Stimulated activated CD8-positive, alpha-beta memory T cell treated with anti-CD3 and anti-CD28 coated beads, Interleukin-2, amount 100 ng/mL, for 48 hours (primary cell): ENCODE measurements at places on chromosomes 12 and 14.

DNA sequence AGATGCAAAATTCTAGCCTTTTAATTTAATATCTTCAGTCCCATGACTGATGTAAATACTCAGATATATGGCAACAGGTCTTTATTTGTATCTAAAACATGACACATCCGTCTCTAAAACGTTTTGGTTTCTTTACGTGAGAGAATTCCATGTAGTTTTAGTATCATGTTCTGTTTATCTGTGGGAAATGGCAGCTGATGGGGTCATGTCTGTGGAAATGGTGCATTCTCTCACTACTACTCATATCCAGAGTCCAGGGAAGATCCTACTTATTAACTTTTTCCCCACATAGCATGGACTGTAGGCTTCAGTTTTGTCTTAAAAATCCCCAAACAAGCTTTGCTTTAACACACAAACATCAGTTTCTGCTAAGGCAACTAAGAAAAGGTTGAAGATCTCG is 53.8 kb downstream of the SPTLC2 start:
- no peak for DNase-seq

GRCh38 chr12:105330283-105330930 is at the start of gene C12orf75:
Gene C12orf75 (plus strand): TSS chr12:105330691. CDS start chr12:105330892, 201 bp downstream.
- peak; percentile 86 for DNase-seq

GRCh38 chr12:52788192-52788875 is 7.6 kb downstream of the KRT3 start:
- DNase-seq = no peak

DNA sequence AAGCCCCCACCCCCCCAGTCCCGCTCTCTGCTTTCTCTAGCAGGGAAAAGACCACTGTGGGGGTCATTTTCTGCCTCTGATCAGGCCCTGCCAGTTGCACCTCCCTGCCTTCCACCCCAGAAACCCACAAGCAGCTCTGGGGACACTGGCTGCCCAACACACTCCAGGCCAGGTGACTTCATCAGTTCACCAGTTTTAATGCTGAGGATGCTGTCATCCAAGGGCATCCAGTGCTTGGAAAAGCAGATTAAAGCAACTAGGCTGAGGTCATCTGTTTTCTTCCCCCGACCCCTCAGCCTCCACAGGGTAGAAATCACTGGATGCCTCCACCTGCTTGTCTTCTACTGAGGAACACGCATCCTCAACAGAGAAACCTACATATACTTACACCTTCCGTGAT is 282.4 kb downstream of the DPF3 start:
- DNase-seq = no peak

DNA sequence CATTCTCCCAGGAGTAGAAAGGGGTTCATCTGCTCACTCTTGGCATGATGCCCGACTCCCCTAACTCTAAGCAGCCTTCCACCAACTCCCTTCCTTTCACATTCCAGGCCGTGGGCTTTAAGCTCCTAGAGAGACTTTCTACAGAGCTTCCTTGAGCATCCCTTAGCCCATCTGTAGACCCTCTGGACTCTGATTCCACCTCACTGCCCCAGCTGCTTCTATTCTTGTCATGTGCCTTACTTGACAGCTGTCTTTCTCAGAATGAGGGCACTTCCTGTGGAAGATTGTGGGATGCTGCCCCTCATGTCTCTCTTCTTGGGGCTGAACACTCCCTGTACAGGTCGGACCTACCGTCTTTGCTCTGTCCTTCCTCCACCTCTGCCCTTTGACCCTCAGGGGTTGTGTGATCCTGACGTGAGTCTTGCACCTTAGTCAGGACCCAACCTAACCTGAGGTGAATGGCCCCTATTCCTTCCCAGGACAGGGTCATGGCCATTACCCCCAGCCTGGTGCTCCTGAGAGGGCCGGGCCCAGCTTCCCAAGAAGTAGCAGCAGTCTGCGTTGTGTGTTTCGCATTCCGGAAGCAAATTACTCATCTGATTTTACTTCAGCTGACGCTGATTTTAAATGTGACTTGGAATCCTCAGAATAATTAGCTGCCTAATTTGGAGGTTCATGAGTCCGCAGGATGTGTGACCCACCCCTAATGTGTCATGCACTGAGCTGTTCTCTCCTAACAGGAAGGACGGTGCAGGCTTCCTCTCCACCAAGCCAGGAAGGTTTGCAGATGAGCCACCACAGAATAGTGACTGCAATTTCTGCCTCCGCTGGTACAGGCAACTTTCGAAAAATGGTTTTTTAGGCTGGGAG is 2.7 kb upstream of the GALNT6 start:
- DNase-seq = peak; percentile 37

DNA sequence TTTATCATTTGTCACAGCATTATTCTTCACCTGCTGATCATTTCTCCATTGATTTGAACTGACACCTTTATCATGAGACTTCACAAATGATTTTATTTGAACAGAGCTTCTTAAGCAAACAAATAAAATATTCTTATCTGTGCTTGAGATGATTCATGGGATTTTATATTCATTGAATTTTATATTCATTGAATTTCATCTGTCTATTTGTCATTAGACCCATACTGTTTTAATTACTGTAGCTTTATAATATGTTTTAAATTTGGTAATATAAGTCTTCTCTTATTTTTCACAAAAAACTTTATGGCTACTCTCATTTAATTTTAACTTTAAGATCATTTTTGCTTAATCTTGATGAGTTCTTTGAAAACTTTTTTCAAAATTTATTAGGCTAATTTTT is 777.4 kb upstream of the TBX3 start:
- DNase-seq = no peak

DNA sequence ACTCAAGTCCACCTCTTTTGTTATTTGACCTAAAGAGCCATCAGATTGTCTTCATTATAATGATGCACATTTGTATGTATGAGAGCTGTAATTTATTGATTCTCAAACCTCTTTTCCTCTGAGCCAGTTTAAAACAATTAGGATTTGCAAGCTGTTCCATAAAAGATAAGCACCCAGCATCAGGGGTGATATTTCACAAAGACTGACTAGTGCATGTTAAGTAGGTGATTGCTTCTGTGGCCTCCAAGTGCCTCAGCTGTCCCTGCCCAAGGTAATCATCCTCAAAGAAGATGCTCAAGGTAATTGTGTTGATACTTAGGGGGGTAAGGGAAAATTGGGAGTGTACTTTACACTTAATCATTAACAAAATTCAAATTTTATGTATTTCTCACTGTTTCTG is 18.2 kb downstream of the CEP128 start:
- no peak for DNase-seq

DNA sequence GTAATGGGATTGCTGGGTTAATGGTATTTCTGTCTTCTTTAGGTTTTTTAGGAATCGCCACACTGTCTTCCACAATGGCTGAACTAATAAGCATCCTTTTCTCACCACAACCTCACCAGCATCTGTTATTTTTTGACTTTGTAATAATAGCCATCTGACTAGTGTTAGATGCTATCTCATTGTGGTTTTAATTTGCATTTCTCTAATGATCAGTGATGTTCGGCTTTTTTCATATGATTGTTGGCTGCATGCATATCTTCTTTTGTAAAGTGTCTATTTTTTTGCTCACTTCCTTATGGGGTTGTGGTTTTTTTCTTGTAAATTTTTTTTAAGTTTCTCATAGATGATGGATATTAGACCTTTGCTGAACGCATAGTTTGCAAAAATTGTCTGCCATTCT is 377.9 kb downstream of the GALC start:
- DNase-seq = no peak

DNA sequence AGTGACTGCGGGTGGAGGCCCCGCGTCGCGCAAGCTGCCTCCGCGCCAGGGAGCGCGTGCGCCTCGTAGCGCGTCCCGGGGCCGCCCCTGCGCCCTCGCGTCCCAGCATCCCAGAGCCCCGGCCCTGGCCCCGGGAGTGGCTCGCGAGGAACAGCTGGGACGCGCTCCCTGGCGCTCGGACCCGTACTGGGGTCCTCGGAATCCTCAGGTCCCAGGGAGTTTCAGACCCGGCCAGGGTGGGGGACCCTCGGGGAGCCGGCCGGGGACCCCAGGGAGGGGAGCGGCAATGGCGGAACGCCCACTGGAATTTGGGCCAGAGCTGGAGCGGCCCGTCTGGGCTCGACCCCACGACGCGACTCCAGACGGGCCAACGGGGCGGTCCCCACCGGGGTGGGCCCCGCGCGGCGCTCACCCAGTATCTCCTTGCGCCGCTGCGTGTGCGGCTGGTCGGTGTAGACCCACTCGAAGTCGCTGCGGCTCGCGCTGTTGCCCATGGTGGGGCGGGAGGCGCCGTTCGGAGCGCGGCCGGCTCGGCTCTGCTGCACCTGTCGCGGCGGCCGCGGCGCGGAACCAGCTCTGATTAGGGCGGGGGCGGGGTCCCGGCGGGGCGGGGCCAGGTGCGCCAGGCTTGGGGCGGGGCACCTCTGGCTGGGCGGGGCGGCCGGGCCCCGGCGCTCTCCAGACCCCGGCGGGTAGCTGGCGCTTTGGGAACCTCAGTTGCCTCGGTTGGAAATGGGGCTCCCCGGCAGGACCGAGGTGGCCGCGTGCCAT is at the start of gene DEGS2:
TSS of gene DEGS2 (minus strand) at position 552 of the 771 bp plus-strand sequence. CDS start at position 494, 58 bp downstream.
- peak; percentile 52 for DNase-seq

- no peak for DNase-seq
Observed at GRCh38 chr12:120314220-120314619, 12.1 kb downstream of the SIRT4 start.
